ENCODE measurements at places on chromosomes 3 and 15.

DNA sequence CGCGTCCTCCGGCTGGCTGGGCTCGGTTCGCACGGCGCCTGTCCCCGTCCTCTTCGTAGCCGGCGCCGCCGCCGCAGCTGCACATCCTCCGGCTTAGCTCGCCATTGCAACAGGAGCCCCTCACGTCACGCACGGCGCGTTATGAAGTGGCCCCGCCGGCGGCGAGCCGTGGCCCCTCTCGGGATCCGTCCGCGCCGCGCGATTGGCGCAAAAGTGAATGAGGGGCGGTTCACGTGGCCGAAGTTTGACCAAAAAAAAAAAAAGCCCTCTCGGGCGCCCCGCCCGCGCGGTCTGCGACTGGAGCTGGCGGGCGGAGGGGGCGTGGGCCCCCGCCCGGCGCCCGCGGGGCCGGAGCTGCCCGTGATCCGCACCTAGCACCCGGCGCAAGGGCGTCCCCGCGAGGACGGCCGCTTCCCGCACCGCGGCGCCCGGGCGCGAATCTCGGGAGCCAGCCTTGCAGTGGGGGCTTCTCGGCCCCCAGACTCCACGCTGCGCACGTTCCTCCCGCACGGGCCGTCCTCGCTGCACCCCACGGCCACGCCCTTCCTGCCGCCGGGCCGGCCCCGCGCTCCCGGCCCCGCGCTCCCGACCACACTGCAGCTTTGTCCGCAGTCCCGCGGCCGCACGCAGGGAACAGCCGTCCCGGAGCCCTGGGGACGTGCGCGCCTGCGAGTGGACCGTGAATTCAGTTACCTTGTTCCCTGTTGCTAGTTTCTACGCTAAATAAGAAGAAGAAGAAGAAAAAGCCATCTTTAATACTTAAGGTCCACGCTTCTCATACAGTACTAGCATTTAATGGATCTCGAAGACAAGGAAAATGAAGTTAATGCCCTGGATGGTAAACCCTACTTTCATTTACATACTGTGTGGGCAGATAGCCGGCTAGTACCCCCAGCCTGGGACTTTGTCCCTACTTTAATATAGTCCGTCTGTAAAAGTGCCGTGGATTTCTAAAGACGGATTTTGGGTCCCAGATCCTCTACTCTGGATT is at the start of gene CHSY1:
CHSY1 (minus strand) TSS at position 219 of the 991 bp plus-strand sequence. CDS start 592 bp downstream, outside the sequence.
- DNase-seq: peak; percentile 83

GRCh38 chr3:192494174-192494573 is 233.2 kb downstream of the FGF12 start:
- no peak for DNase-seq

GRCh38 chr3:150410311-150411105 is 2.4 kb downstream of the TSC22D2 start:
- DNase-seq: peak; percentile 75

DNA sequence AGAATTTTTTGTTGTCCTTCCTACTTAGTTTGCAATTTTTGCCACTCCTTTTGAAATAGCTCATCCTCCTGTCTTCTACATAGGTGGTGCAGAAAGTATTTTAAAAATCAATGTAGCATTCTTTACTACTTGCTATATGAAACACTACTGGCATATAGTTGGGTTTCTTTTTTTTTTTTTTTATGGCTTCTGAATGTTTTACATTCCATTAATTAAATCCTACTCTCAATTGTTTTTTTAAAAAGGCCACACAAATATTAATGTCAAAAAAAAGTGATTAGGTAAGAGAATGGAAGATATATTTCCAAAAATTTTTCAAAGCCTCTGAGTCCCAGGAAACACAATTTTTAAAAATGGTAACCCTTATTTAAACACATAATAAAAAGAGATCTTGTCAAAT is 262.6 kb downstream of the MAGI1 start:
- no peak for DNase-seq

- DNase-seq: no peak
Measured at GRCh38 chr3:13112521-13113345, 39.5 kb upstream of the IQSEC1 start.

- DNase-seq: no peak
Measured at GRCh38 chr3:126816298-126816697, 112.3 kb downstream of the CHCHD6 start.

DNA sequence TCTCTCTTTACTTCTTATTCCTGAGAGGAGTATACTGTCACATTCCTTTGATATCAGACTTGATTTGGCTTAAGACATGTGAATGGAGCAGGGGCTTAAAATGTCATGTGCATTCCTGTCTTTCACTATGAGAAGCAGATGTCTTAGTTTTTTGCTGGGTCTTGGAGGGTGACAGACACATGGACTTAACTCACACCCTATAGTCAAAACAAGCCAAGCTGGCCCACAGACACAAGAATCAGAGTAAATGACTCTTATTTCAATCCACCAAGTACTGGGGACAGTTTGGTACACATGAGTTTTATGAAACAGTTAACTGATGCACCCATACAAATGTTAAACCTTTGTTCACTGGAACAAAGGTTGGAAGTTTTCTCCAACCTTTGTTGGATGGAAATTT is 1024.1 kb upstream of the CFAP20DC start:
- no peak for DNase-seq

GRCh38 chr3:138381950-138382715 is 33.8 kb downstream of the MRAS start:
- DNase-seq: peak; percentile 82

- no peak for DNase-seq
Measured at GRCh38 chr3:152235709-152236298, 32.9 kb upstream of the MBNL1 start.

- DNase-seq: no peak
Measured at GRCh38 chr3:47399531-47400270, 18.9 kb downstream of the PTPN23 start.

- DNase-seq: no peak
Measured at GRCh38 chr15:68552773-68553172, 26.0 kb upstream of the CORO2B start.

DNA sequence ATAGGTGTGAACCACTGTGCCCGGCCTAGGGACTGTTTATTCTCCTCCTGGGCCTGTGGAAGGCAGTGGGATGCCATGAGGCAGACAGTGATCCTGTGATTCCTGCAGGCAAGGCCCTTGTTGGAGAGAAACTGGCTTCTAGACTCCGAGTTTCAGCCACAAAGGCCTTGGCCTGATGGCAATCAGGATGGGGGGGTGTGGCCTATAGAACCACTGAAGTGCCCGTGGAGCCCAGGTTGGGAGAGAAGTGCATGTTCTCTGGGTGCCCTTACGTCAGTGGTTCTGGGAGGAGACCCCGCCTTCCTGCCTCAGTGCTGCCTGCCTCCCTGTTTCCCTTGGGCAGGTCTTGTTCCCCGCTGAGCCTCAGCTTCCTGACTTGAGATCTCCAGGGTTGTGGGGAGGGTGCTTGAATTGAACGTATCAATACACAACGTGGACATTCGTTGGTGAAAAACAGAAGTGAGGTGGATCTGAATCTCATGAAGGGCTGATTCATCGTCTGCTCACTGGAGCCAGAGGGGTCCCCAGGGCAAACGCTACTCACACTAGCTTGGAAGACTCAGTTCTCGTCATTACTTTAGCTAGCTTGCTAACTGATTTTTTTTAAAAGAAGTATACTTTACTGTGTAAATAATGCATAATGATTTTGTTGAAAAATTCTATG is 31.8 kb downstream of the IRAK2 start:
- no peak for DNase-seq

- DNase-seq: no peak
Measured at GRCh38 chr15:45288947-45289346, 36.9 kb downstream of the SLC28A2 start.

GRCh38 chr3:187044206-187044605 is 95.1 kb downstream of the RPL39L start:
- no peak for DNase-seq

DNA sequence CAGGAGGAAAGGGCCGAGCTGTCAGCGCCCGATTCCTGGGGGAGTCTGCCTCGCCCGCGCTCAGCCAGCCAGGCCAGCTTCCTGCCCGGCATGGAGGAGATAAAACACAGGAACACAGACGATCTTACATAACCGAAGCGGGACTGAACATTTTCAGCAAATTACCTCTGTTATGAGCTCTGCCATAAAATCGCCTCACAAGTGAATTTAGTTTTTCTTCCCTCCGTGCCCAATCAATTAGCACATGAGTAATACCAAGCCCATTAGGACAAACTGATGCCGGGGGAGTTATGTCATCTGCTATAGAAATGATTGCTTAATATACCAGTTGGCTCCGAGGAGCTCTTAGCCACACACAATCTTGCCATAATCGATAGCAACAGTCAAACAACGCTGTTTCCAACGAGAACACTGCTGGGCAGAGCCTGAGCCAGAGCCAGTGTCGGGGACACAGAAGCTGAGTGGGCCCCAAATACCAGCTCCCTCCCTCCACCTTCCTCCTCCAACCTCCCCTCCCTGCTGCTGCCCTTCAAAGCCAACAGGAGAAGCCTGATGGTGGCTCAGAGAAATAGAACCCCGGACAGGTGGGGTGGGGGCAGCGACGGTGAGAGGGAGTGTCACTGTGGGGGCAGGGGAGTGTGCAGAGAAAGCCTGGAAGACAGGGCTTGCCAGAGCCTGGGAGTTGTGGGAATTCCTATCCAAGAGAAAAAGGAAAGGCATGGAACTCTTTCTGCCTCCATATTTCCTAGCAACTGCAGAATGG is 279.4 kb upstream of the TLE3 start:
- peak; percentile 66 for DNase-seq

- DNase-seq: no peak
Measured at GRCh38 chr15:38401106-38401505, 52.8 kb upstream of the FAM98B start.

DNA sequence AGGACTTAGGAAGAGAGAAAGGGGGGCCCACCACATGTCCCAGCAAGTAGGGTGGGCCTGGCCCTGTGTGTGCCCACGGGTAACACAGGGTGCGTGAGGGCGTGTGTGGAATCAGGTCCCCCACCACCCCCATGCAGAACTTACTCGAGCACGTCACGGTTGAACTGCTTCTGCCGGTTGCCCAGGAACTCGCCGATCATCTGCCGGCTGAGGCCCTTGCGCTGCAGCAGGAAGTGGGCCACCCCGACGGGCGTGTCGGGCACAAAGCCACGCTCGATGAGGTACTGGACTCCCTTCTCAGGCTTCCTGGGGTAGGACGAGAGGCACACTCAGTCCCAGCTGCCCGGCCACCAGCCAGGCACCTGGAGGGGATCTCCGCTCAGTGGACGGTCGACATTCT is 83.1 kb upstream of the RPL32 start:
- DNase-seq: no peak

GRCh38 chr3:9862391-9863057 is 17.5 kb downstream of the CIDEC start:
- DNase-seq: peak; percentile 69

DNA sequence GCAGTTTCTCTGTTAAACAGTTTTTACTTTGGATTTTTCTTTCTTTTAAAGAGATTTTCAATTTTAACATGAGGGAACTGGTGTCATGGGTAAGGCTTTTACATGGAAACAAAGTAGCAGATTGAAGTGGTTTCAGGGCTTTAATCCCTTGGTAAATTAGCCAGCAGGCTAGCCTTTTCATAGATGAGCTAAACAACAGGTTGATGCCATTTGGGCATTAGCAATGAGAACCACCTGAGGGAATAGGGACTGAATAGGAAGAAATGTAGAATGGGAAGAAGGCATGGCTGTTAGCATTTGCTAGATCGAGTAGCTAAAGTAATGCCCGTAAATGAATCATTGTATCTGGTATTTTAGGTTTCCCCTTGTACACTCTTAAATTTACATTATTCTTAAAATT is 165.5 kb upstream of the MLF1 start:
- no peak for DNase-seq

- DNase-seq: no peak
Measured at GRCh38 chr3:47452453-47453215, 23.1 kb downstream of the SCAP start.

DNA sequence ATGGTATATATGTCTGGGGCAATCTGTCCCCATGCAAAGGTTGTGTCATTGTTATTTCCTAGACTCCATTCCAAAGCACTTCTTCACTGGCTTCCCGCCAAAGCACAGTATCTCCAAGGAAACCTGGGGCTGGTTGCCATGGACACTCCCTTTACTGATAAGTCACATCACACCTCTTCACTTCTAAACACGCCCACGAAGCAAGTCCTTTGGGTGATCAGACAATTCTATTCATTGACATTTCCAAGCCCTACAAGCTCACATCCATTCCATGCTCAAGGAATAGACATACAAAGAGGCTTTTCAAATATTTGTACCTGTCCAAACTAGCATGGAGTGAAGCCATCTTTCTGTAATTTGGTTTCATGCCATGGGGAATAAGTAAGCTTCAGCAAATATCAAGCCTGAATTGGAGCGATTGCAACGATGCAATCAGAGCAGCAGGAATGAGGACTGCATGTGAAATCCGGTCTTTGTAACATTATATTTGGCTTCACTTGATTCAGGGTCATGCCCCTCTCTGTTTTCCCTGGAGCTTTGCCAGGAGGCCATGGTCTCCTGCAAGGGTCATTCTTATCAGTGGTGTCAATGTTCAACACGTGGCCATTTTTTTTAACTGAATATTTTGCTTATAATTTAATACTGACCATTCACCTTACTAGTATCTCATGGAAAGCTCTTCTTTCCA is 201.6 kb upstream of the TMC3 start:
- no peak for DNase-seq

DNA sequence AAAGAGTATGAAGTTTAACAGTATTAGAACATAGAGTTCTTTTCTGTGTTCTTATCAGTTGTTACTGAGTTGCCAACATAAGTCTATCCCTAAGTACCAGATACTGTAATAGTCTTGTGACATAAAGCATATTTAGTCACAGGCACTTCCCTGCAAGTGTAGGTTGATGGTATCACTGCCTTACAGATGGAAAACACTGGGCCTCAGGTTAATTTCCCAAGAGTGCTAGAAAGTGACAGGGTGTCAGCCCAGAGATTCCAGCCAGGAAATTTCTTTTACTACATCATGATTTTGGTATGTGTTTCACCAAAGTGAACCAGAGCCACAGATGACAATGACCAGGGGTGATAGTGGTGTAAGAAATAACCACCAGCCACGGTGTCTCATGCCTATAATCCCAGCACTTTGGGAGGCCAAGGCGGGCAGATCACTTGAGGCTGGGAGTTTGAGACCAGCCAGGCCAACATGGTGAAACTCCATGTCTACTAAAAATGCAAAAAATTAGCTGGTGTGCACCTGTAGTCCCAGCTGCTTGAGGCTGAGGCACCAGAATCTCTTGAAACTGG is 3.2 kb downstream of the EIF1B start:
- no peak for DNase-seq

DNA sequence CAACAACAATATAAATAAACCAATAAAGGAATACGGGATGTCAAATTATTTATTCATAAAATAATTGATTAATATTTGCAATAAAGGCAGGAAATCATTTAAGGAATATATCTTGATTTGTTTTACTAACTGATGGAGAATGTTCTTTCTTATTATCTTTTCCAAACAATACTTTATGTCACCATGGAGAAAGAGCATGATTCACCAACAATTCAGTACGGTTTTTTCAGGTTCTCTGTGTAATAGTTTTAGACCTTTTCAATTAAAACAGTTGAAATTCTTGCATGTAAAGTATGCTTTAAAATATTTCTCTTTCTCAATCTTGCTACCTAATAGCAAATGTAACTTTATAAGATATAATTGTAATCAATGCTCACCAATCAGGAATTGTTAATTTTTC is 41.7 kb upstream of the MBNL1 start:
- DNase-seq: no peak

- no peak for DNase-seq
Measured at GRCh38 chr15:69135499-69135898, 24.9 kb upstream of the GLCE start.
